NCI-H1105 (cell line): ENCODE measurements at places on chromosomes 1 and 21.

DNA sequence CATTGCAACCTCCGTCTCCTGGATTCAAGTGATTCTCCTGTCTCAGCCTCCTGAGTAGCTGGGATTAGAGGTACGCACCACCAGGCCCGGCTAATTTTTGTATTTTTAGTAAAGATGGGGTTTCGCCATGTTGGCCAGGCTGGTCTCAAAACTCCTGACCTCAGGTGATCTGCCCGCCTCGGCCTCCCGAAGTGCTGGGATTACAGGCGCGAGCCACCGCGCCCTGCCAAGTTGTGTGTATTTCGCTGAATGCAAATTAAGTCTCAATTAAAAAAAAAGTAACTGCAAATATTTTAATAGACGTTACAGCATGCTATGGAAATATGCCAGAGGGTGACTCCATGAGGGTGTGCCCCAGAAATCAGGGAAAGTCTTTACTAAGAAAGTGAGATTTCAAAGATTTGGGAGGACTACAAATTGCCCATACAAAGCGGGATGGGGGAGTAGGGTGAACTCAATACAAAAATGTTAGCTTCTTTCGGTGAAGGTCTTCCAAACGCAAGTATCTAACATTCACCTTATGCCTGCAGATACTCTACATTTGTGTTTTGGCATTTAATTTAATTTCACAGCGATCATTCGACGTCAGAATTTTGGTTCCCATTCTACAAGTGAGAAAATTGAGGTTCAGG lies 85.6 kb downstream of the NKAIN1 start:
- no peak for DNase-seq

- DNase-seq = no peak
These were observed 49.0 kb upstream of the ASB17 start for GRCh38 chr1:75980972-75981897.

DNA sequence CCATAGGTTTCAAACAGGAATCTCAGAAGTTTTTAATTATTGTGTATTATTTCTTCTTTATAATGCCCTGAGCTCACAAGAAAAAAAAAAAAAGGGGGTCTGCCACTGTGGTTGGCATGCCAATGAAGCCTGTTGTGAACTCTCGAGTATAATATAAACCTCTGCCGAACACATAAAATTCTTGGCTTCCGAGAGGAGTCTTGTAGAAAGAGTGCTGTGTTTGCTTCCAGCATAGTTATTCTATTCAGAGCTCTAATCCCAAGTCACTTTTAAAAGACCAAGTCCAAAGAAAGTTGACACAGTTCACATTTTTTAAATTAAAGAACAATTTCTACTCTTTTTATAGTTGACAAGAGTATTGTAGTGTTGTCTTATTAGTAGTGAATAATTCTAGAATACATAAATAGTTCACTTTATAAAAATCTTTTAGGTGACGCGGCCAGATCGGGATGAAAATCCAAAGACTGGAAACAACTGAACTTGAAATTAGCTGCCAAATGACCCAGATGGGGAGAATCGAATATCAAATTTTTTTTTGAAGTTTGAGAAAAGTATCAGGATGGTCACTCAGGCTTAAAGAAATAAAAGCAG lies 293.2 kb downstream of the DUSP10 start:
- DNase-seq = no peak

DNA sequence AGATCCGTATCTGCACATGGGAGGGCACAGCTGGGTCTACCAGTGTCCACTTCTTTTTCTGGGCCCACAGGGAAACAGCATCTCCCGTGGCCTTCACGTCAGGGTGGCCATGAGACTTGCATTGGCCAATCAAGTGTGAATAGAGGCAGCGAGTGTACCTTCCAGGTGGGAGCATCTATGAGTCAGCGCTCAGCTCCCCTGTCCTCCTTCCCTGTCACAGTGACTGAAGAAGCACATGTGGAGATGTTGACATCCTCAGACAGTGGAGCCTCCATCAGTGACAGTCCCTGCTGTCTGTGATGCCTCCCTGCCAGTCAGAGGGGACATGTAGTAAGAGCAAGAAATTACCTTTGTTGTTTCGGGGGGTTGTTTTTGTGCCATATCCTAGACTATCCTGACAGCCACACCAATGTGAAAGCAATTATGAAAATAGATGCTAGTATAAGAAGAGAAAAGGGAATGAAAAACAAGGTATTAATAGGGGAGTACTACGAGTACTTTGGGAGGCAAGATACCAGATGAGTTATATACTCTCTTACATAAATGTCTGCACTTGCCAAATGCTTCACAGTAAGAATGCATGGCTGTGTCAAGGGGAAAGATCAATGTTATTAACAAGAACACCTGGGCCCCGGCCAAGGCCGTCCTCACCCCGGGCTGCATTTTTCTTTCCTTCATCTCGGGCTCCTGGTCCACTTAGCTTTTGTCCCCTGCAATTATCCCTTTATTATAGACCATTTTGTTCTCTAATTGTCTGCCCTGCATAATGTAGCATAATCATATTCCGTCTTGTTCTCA lies 86.0 kb downstream of the MATN1 start:
- peak; percentile 81 for DNase-seq

- no peak for DNase-seq
These were observed 47.8 kb upstream of the SRSF10 start for GRCh38 chr1:24027838-24028468.

GRCh38 chr21:31889460-31889859 lies 16.6 kb downstream of the HUNK start:
- no peak for DNase-seq

- DNase-seq = no peak
These were observed 277.5 kb upstream of the ADAMTS5 start for GRCh38 chr21:27244352-27244751.
